A549 treated with AZD2906 at 1 μM for 4 hours (cell line): ENCODE measurements at places on chromosomes 1 and 21. TPM values are rescaled to one million over a fixed set of nuclear protein-coding genes. Genes with fewer than 3 reads are reported as not detected.

Gene C1orf122
- total RNA-seq, result 35.9 to 71.1 TPM (median 57.7 TPM) in 5 replicates

Gene INSRR
- total RNA-seq, result not detected in 5 replicates

Gene BCAR3
- 70.9 to 87.8 TPM (median 76.2 TPM) in 5 replicates for total RNA-seq

Gene FMO5
- total RNA-seq, result 0.59 to 1.1 TPM (median 0.61 TPM) in 5 replicates

Gene LRRC47
- total RNA-seq, result 28.3 to 34.2 TPM (median 31.2 TPM) in 5 replicates

Gene LRRC52
- not detected in 5 replicates for total RNA-seq

Gene PRR9
- total RNA-seq, result 0.05 TPM in 1 of 5 replicates, not detected in the others

Gene G0S2
- total RNA-seq, result 3.3 to 4.0 TPM (median 3.4 TPM) in 5 replicates

Gene UBE2U
- total RNA-seq, result not detected in 5 replicates

Gene CACNA1E
- total RNA-seq, result 0.01 to 0.02 TPM (median 0.01 TPM) in 3 of 5 replicates, not detected in the others
